Stimulated activated CD8-positive, alpha-beta memory T cell treated with anti-CD3 and anti-CD28 coated beads, Interleukin-2, amount 100 ng/mL, for 48 hours (primary cell): ENCODE measurements at places on chromosomes 4 and X.

DNA sequence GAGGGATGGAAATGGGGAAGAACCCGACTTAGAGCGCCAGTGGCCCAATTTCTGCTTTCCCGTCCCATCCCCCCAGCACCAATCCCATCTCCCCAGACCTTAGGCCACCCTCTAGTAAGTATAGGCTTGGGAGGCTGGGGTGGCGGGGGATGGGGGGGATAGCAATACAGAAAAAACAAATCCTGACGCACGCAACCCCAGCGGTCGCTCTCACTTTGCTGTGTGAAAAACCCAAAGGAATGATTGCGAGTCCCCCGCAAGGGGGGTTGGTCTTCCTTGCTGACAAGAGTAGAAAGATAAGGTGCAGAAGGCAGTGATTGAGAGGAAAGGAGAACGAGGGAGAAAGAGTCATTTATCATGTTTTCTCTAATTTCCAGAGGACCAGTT, 863 bp downstream of the CPE start:
- DNase-seq = no peak

- no peak for DNase-seq
These were observed 621.7 kb upstream of the BOD1L1 start for GRCh38 chr4:14249226-14249625.

GRCh38 chrX:11399489-11400094, 106.4 kb downstream of the AMELX start:
- no peak for DNase-seq

DNA sequence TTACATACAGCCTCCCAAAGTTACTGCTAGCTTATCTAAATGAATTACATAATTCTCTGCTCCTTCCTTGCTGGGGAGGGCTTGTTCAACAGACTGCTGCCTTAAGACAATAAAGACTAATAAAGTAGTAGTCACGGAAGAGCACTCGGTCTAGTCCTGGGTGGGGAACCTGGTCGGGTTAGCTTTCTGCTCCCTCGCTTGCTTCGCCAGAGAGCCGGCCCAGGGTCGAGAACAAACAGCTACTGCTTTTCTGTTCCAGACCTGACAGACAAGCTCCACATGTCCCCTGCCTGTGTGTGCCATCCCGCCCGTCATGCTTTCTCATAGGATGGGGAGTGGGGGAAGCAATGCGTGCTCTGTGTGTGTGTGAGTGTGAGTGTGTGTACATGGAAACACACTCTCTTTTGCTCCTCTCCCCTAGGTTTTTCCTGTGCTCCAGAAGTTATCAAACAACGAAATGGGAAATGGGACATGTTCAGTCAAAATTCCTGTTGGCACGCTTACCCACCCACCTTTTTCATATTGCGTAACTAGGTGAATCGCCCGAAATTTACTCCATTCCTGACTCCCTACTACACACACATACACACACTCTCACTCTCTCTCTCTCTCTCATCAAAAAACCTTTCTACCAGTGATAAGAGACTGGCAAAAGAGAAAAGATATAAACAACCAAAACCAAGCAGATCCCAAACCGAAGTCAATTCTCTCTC, 1.3 kb downstream of the NPY1R start:
- DNase-seq = no peak

DNA sequence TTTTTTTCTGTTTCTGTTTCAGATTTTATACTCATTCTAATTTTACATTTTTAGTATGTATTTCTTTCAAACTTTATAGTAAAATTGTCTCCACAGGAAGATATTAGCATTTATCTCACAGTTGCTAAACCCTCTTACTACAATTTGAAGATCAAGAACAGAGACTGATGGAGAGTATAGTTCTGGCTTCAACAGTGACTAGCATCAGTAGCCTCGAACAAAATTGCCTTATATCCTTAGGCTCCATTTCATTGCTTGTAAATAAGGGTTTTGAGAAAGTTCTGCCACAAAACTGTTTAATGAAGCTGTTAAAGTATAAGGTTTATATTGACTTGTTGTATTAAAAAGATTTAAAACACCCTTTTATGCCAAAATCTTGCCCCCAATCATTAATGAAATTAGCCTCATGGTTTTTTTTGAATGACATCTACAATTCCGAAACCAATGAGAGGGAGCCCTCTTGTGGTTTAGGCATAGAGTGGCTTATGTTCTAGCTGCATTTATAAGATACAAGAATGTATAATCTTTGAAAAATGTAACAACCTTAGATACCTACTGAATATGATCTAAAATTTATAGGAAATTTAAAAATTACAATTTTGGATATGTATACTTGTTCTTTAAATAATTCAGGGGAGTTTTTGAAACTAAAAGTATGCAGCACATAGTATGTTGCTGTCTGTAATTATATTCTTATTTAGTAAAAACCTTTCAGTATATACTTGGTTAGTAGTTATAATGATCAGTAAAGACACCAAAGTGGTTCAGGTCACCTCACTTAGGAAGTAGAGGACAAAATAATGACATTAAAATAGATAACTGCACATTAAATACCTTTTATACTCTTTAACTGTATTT, 109.8 kb upstream of the HPGD start:
- no peak for DNase-seq

DNA sequence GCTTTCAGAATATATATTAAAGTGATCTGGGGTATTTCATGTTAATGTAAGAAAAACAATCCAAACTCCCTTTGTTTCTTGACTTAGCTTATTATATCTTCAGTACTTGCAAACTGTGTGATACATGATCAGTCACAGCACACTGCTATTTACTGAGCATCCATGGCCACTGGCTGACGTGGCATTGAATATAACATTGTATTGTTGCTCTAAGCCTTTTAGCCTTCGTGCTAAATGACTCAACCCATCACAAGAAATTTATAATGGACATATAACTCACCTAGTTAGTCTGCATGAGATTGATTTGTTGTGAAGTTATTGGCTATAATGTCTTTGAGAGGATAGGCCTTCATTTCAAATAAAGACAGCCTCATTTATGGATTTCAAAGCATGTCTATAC, 642.6 kb downstream of the IL1RAPL1 start:
- no peak for DNase-seq

- no peak for DNase-seq
These were observed 17.0 kb downstream of the ADH6 start for GRCh38 chr4:99202094-99202493.

GRCh38 chr4:106738121-106738520, 298.0 kb downstream of the DKK2 start:
- no peak for DNase-seq

- no peak for DNase-seq
These were observed 69.1 kb upstream of the FBXW7 start for GRCh38 chr4:152605031-152605430.

GRCh38 chrX:142994988-142995387, 30.7 kb upstream of the SPANXN4 start:
- DNase-seq = no peak

DNA sequence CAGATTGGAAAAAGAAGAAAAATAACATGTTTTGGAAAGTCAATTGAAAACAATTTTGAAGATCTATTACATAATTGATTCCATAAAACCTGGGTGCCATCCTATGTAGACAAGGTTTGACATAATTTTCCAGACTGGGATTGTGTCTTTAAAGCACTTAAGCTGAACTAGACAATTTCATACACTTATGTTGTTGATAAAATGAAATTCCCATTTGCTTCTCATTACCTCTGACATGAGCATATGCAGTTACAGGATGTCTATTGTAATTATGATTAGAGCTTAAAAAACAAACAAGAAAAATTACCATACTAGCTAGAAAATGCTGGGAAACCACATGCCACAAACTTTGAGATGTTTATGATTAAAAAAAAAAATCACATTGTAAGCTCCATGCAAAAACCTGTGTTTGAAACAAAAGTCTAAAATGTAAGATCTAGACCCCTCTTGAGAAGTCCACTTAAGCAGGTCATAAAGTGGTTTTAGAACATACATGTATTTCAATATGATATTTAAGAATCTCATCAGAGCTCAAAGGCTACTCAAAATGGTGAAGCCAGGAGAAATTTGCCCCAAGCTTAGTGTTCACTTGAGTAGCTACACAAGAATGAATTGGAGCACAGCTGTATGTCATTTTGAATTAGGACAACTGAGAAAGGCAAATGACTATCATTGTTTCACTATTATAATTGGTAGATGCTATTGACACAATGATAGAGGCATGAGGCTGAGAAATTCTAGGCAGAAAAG, 181.1 kb upstream of the PABPC4L start:
- DNase-seq = no peak

DNA sequence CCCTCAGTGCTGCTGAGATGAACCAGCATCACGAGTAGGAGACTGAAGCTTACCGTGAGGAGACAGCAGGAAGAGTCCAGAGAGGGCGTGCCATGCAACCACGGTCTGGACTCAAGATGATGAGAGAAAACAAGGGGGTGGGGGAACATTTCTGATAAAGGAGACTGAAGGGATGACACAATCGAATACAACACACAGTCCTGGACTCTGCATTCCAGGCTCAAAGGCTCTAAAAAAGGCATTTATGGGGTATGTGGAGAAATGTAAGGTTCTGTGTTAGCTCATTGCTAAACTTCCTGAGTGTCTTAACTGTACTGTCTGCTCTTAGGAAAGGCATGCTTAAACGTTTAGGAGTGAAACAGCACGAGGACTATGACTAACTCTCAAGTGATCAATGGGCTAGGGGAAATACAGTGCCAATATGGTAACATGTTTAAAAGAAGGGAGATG, 20.6 kb upstream of the IRAK1 start:
- no peak for DNase-seq

GRCh38 chrX:63746278-63746677, 38.7 kb downstream of the ARHGEF9 start:
- DNase-seq = no peak
